AG09319 (cell line): ENCODE measurements at places on chromosomes 2 and 18.

DNA sequence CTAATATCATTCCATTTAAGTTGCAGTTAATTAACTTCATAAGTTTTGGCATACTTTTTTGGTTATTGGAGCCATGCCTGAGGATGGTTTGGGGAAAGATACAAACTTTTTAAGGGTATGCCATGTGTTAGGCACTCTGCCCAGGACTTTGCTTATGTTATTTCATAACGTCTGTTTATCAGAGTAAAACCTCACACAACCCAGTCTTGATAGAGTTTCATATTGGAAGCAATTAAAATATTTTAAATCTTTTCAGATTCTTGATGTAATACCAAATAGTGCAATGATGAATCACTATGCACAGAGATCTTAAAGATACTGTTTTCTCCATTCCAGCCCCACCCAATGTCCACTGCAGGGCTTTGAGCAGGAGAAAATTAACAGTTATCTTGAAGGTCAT is 529.1 kb upstream of the HNMT start:
- peak; percentile 87 for DNase-seq

DNA sequence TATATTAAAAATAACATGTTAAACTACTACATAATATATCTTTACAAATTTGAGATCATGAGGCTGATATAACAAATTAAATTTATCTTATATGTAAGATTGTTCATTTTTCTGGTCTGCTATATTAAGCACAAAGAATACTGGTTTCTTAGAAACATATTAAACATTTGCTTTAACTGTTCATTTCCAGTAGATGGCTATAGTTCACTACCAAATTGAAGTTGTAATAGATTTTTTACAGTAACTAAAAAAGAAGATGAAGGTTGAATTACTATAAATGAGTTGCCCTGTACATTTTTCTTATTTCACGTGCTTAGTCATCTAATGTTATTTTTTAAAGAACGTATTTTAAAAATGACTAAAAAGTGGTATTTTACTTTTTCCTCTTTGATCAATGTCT is 57.0 kb downstream of the ZNF407 start:
- no peak for DNase-seq

GRCh38 chr2:136111711-136112110 is 6.2 kb downstream of the CXCR4 start:
- no peak for DNase-seq

GRCh38 chr2:3105814-3106569 is 271.6 kb downstream of the EIPR1 start:
- DNase-seq = no peak

DNA sequence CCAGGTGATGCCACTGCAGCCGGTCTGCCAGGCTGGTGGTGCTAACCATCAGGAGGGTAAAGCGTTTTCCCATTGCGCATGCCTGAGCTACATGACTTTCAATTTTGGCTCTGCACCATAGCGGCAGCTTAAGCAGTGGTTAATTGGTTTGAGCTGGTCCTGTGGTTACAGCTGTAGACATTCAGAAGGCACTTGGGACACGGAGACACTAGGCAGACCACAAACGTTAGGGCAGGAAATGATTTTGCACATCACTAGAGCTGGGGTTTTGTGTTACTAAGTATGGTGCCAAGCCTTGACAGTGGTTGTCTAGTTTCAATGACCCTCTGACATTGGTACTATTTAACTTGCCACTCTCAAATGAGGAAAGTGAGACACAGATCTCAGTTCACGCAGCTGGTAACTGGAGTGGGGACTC is 28.9 kb upstream of the CNOT11 start:
- DNase-seq = no peak

- no peak for DNase-seq
These were observed 142.7 kb downstream of the ACKR3 start for GRCh38 chr2:236712304-236712703.

DNA sequence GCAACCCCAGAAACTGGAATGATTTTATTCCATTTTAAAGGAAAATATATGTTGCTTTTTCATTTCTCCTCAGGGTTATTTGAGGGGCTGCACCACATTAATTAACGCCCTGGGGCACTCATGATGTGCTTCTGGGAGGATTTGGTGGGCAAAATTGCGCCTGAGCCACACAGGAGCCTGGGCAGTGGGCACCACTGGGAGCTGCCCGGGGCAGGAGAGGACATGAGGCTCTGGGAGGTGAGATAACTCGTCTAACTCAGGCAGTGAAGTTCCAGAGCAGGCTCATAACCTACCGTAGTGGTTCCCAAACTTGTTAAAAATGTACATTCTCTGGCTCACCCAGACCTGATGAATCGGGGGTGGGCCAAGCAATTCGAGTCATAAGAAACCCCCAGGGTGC is 68.3 kb downstream of the EDAR start:
- no peak for DNase-seq

DNA sequence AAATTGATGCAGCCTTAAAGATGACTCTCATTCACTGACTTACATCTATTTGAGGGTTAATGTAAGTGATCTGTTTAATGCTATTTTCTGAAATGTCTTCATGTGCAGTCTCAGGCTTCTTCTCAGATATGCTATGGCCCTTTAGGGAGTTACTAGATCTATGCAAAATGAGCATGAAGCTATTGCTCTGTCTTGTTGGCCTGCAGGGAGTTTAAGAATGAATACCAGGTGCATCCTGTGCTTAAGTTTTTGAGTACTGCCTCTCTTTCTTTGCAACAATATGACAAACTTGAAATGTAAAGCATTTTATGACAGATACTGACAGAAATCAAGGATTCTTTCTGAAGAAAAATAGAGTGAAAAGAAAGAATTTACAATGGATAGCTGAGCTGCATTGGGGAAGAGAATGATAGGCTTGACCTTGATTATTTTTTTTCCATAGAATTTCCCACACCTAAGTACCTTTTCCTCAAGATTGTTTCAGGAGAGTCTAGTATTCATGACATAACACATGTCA is 1058.3 kb upstream of the TMEFF2 start:
- no peak for DNase-seq

DNA sequence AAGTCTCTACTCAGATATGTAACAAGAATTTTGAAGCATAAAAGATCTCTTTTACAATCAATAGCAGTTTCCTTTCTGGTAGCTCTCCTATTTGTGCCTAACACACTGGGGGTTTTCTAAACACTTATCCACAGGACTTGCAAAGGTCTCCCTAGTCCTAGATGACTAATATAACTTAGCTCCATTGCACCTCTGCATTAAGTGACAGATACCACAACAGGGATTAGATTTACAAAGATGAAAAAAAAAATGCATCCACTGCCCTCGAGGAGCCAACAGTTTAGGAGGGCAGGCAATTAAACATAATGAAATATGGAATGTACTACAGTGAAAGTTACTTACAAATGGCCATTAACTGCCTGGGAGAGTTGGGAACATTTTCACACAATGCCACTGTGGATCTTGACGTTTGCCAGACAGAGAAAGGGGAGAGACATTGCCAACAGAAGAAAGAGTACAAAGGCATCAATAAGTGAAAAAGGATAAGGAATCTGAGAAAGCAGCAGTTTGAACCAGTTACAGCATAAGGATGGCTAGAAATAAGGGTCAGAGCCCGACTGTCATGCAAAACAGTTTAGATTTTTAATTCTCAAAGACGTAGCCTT is 14.3 kb downstream of the PPP3R1 start:
- no peak for DNase-seq

GRCh38 chr2:42801381-42801780 is 9.0 kb upstream of the HAAO start:
- DNase-seq = no peak

- DNase-seq = no peak
These were observed 32.6 kb downstream of the VIT start for GRCh38 chr2:36729067-36729466.

DNA sequence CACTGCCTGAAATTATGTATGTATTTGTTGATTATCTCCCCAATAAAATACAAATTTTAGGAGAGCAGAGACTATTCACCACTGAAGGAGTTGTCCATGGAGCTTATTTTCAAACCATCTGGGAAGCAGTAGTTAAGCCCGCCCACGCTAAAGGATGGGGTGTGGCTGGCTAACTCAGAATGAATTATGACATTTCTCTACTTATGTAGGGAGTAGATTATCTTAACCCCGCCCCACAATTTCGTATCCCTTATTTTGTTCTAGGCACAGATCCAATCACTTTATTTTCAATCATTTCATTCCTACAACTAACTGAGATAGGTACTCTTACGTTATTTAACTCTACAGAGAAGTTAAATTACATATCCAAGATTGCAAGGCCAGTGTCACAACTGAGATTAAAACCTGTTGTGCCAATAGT is 1.4 kb upstream of the LAPTM4A start:
- DNase-seq = peak; percentile 62

DNA sequence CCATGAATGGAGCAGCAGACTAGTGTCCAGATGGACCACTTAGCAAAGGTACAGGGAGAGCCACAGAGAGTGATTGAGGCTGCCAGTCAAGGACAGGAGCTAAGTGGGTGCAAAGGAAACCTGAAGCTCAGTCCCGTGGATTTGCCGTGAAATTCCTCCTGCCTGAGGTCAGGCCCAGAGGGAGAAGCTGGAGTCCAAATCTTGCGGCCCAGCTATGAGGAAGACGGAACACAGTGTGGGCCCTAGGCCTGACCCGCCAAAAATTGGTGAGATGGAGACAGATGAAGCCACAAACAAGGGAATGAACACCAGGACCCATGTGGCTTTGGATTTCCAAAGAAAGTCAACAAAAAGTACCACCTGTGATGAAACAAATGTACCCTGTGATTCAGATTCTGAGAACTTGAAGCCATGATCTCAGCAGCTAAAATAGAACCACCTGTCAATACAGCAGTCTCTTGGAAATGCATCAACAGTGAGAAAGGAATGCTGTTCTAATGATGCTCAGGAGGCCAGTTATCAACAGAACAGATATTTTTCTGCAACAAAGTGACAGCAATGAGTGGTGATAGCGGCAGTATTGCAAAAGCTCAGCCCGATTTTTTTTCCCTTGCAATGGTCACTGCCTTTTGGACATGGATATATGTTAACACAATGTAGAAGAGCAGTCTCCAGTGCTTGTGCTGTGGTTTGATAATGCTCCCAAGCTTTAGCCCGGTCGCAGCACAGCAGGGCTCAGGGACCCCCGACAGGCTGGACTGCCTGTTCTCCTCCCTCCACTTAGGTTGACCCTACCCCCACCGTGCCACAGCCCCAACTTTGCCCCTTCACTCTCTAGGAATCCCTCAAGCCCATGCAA is 10.7 kb downstream of the COL6A3 start:
- DNase-seq = peak; percentile 61

GRCh38 chr2:23204685-23205242 is 180.2 kb upstream of the KLHL29 start:
- DNase-seq = no peak

DNA sequence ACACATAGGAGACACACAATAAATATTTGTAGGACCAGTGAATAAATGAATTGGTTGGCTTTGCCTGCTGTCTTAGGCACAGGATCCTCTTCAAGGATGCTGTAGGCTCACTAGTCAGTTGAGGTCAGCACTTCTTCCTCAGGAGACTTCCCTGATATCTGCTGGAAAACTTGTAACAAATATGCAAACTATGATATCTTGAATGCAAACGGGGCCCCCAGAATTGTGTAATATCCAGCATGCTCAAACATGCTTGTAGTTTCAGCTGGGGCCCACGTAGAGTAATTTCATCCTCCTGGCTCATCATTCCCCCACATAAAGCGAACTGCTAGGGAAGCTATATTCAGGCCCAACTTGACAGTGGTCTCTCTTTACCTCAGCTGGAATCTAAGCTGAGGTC is 43.6 kb downstream of the POLE4 start:
- DNase-seq = no peak

- DNase-seq = no peak
These were observed 211.5 kb downstream of the SUCLG1 start for GRCh38 chr2:84247532-84247931.

GRCh38 chr2:219650426-219651248 is 23.2 kb downstream of the SLC4A3 start:
- DNase-seq = no peak

DNA sequence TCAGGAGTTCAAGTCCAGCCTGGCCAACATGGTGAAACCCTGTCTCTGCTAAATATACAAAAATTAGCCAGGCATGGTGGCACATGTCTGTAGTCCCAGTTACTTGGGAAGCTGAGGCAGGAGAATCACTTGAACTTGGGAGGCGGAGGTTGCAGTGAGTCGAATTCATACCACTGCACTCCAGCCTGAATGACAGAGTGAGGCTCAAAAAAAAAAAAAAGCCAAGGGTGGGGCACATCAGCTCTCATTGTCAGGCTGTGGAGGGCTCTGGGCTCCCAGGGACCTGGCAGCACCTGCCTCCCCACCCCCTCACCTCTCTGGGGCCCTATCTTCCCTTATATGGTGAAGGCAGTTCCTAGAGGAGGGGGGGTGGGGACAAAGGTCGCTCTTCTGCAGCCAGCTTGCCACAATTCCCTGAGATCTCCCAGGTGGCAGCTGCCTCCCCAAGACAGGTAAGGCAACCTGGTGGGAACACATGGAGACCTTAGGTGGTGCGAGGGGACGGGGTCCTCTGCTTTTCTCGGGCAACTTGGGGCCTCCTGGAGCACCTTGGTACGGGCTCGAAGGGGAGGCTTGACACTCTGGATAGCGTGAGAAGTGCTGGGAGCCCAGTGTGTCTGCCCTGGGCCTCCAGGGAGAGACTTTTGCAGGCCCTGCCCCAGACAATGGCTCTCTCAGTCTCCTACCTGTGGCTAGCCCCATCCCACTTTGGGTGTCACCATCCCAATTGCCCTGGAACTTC is at the start of gene VIL1:
Gene VIL1, plus strand, starts transcription at position 407 of the 742 bp plus-strand sequence. CDS start 4,656 bp downstream, outside the sequence.
- no peak for DNase-seq

- DNase-seq = peak; percentile 99
These were observed 174.7 kb downstream of the ACKR3 start for GRCh38 chr2:236744281-236744705.

DNA sequence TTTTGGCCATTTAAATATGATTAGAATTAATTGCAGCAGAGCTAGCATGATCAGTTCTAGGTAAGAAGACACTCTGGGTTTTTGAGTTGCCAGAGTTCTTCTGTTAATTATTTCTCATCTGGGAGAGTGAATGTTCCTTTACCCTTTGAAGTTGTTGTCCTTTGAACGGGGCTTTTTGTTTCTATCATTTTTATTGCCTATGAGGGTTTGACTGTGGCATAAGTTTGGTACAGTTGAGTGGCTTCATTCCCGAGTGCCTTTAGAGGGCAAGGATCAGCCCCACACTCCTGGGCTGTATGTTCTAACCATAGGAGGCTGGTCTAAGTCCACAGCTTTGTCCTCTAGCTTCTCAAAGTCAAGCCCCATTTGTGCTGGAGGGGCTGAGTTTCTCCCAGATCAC is 804.3 kb downstream of the KCNJ3 start:
- DNase-seq = no peak

- no peak for DNase-seq
These were observed 66.8 kb downstream of the TET3 start for GRCh38 chr2:74051504-74051903.

GRCh38 chr2:85134255-85134895 is 1.2 kb downstream of the TCF7L1 start:
- no peak for DNase-seq

- DNase-seq = no peak
These were observed 1041.4 kb upstream of the FANCL start for GRCh38 chr2:59282374-59283057.

- no peak for DNase-seq
These were observed 290 bp downstream of the PSMG2 start for GRCh38 chr18:12703096-12703567.
